ENCODE measurements at places on chromosomes 1 and 21.

DNA sequence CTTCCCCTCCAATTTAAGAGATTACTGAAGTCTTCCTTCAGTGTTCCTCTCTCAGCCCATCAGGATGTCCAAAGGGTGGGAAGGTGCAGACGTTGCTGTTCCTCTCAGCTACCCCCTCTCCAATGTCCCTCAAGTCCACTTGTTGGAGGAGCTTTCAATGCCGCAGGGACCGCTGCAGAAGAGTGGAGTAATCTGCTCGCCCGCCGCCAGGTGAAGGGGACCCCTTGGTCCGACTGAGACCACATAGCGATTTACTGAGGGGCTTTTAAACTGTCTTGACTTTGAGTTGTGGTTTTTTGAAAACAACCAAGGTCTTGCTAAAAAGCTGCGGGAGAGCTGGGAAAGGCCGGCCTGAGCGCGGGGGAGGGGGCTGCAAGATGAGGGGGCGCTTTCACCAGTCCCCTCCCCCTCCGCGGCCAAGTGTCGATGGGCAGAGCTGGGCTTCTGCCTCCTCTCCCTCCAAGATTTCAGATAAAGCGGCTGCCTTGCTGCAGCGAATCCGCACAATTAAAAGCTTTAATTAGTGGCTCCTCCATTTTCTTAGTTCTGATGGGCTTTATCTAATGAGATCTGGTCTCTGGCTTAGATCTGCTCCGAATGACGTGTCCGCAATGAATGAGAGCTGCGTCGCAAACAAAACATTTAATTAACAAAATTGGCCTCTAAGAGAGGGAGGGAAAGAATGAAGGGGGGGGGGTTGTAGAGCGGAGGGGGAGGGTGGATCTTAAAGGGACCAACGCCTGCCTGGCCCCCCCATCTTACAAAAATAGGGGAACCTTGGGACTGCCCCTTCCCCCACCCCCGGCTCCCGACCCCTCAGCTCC lies 5.9 kb downstream of the LMO4 start:
- no peak for DNase-seq

- no peak for DNase-seq
Observed at GRCh38 chr1:166590161-166590560, 249.1 kb upstream of the POGK start.

GRCh38 chr1:177119311-177119710 lies 45.2 kb downstream of the ASTN1 start:
- no peak for DNase-seq

GRCh38 chr1:159989581-159989980 lies 35.5 kb upstream of the SLAMF9 start:
- DNase-seq, result no peak

DNA sequence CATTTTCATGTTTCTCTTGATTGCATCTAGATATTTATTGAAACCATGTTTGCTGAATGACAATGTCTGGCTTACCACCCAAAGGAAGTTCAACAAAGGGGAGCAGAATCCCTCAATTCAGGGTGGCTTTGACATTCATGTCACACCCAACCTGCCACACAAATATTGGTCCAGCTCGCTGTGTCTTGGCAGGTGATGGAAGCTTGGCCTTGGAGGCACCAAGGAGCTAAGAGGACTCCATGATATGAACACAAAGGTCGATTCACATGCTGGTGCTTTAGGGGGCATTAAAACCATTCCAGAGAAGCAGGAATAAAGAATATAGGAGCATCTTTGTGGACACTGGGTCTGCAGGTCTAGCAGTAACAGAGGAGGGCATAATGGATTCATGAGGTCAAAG lies 114.8 kb downstream of the RUNX1 start:
- DNase-seq, result no peak

DNA sequence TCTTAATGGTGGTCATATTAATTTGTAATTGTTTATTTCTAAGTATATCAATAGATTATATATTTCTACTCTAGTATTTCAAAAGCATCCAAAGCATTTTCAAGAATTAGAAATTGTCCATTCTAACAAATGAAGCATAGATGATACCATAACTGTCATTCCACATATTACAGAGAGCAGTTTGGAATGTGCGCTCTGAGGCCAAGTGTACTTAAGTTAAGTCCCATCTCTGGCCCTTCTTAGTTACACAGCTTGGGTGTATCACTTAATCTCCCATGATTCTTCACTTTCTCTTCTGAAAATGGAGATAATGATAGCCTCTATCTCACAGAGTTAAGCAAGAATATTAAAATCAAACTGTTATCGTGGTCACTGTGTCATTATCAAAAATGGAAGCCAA lies 281.1 kb downstream of the MRPL39 start:
- DNase-seq, result no peak

- no peak for DNase-seq
Observed at GRCh38 chr21:25682382-25682781, 43.3 kb downstream of the JAM2 start.

DNA sequence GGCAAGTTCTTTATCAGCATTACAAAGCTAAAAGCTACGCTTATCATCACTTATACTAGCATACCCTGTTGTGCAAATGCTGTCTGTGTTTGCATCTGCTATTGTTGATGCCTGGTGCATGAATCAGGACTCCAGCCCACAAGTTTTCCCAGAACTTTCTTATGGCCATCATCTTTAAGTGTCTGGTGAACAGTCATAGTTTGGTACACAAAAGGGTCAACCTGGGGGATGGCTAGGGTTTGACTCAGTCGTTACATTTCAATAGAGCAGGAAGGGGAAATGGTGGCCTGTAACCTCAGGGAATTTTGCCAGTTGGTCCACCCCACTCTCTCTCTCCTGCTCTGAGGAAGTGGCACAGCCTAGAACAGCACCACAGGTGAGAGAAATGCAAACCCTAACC lies 35.4 kb downstream of the SELL start:
- DNase-seq, result no peak

- no peak for DNase-seq
Observed at GRCh38 chr1:198534548-198535418, 5.7 kb downstream of the ATP6V1G3 start.

DNA sequence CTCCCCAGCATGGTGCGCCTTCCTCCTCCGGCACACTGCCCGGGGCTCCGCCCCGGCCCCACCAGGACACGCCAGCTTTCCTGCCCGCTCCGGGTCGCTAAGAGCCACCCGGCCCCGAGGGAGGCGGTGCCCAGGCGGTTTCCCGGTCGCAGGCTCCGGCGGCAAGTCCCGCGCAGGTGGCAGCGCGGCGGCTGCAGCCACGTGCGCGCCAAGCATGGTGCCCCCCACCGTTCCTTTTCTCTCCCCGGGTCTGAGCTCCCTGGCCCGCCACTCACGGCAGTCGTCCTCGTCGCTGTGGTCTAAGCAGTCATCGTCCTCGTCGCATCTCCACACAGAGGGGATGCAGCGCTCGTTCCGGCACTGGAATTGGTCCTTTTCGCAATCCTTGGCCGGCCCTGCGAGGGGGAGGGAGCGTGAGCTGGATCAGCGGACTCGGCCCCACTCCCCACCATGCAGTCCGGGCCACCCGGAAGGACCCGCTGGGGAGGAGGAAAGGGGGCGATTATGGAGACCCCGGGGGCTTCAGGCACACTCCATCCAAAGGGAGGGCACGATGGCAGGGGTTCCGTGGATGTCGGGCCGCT lies 1.2 kb downstream of the LRP8 start:
- DNase-seq, result no peak

Measured in SK-N-MC (cell line).